ENCODE measurements at places on chromosomes 12 and 14.
A peak's percentile ranks its signal among the peaks of the same experiment; 100 is the strongest.

DNA sequence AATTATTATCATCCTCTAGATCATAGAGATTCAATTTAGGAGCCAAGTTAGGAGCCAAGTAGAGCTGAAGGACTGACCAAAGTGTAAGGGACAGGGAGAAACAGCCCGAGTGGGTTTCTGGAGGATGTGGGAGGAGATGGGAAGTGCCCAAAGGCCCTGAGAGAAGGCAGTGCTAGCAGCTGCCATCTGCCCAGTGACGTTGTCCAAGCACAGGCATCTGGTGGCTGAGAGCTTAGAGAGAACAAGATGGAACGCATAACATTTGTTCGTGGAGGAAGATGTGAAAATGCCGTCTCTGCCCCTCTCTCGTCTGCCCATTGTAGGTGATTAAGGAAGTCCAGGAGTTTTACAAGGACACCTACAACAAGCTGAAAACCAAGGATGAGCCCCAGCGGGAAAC, 34.7 kb downstream of the CD9 start:
- DNase-seq: no peak

DNA sequence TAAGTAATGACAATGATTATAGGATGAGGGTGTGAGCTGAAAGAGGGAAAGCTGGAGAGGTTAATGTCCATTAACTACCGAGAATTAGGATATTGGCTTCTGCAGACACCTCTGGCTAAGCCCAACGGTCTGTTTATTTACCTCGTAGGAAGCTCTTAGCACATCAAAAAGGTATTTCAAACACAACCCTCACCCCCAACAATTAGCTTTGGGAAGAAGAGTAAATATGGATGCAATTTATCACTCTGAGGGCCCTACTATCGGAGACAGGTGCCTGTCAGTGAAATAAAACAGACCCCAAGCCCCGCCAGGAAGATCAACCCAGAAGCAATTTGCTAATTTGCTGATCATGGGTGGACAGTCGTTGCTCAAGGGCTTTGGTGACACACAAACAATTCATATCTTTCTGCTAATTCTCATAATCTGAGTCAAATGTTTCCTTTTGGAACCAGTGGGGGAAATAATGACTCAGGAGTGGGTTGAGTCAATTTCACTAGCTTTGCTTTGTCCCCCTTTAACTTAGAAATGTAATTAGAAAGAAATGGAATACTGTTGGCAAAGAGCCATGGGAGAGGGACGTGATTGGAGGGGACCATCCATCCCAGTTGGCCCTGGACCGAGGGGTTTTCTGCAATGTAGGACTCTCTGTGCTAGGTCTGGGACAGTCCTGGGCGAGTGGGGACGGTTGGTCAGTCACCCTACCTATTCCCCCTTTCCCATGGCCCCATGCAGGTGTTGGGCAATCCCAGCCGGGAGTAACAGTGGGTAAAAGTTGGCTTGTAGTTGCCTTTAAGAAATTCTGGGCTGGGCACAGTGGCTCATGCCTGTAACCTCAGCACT, 99.1 kb upstream of the MED13L start:
- no peak for DNase-seq

- peak; percentile 48 for DNase-seq
These were observed 14.9 kb downstream of the C2CD5 start for GRCh38 chr12:22529281-22530060.

DNA sequence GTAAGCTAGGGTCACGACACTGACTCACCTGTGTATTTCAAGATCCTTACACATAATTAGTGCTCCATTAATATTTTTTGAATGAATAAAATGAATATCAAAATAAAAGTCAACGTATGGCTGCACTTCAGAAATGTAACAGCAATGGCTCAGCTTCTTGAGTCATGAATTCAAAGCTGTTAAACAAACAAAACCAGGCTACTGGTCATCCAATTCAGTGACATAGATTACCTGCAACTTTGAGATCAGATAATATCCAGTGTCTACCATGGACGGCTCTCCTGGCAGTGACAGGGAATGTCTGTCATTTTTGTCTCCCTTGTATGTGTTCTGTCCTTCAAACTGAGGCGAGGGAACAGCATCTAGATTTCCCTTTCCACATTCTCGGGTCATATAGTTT, 225.6 kb downstream of the EFCAB11 start:
- DNase-seq: no peak

DNA sequence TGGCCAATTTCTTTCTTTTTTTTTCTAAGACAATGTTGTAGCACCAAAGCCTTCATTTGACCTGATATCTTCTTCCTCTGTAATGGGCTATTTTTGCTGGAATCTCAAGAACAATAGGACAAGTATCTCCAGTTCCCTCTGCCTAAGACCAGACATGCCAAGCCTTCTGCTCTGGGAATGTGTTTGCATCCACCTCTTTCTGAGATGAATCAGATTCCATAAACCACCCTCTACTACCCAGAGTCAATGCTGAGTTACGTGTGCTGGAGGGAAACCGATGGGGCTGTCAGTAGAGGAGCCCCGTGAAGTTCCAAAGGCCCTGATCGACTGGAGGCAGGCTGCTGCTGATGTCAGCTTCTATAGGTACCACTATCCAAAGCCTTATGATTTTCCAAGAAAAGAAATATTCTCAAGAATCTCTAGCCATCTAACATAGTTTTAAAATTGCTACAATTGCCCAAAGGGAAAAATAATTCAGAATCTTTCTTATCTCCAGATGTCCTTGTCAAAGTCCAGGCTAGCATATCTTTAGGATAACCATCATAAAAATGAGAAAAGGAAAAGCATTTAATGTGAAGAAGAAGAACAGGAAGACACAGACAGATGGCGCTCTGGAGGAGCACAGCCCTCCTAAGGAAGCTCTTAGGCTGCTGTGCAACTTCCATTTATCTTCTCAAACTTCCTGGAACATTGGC, 101.9 kb downstream of the SLC8A3 start:
- peak; percentile 67 for DNase-seq

- DNase-seq: no peak
These were observed 400.2 kb downstream of the BCL11B start for GRCh38 chr14:98871796-98872195.

- DNase-seq: peak; percentile 85
These were observed 235.2 kb downstream of the BCL11B start for GRCh38 chr14:99036611-99037293.

DNA sequence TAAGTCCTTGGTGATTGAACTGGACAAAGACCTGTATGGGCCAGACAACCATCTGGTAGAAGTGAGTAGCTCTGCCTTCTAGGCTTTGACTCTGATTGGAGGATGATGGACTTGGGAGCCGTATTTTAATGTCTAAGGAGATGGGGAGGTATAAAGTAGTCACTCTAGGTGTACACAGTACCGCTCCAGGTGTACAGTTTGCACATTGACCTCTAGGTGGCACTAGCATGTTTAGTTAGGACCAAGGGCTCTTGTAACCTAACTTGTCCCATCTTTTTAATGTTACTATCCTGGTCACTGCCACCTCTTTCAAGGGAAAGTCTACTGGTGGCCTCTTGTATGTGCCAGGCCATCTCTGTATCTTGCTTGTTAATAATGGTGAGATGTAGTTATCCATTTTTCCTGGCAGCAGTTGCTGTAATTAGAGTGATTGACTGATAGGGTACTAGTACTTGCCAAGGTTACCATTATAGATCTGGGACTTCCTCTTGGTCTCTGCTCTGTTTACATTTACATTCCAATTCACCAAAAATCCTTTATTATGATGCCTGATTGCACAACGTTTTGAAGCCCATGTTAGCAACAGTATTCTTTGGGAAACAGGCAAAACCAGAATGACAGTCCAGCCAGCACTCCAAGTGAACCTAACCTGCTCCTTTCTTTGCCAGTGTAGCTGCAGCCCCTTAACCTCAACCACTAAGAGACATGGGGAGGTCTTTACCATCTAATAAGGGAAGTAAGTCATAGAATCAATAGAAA, 3.6 kb downstream of the SMARCD1 start:
- peak; percentile 35 for DNase-seq

- DNase-seq: no peak
These were observed 139.5 kb downstream of the ERC1 start for GRCh38 chr12:1130571-1130970.

DNA sequence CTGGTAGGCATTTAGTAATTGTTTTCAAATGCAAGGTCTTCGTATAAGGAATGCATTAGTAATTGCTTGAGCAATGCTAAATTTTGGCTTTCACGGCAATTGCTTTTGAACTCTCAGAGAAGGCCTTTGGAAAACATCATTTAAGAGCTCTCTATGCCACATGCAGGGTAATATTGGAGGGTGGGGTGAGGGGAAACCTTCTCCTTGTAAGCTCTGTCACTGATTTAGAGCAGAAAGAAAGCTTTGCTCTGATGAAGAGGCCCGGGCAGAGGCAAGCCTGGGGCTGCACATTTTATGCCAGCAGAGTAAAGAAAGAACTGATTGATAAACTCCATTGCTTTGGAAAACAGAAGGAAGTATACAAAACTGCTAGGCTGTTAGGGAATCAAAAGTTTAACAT, 70.9 kb downstream of the TRIM9 start:
- DNase-seq: no peak

DNA sequence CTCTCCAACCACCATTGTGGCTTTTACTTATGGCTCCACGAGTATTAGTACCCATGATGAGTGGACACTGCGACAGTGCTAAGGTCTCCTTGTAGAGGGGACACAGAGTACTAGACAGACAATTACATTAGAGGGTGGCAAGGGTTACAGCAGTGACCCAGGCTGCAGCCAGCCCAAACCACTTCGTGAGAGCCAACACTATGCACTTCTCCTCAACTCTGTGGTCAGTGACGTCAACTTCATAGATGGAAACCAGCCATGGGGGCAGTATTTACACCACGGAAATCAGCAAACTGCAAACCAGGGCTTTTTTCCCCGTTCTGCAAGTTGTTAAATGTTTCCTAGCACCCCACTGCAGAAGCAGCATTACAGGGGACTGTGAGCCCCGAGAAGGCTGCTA, 61.6 kb upstream of the ZFP36L1 start:
- DNase-seq: no peak

GRCh38 chr12:58584880-58585279, 335.4 kb downstream of the LRIG3 start:
- DNase-seq: no peak

DNA sequence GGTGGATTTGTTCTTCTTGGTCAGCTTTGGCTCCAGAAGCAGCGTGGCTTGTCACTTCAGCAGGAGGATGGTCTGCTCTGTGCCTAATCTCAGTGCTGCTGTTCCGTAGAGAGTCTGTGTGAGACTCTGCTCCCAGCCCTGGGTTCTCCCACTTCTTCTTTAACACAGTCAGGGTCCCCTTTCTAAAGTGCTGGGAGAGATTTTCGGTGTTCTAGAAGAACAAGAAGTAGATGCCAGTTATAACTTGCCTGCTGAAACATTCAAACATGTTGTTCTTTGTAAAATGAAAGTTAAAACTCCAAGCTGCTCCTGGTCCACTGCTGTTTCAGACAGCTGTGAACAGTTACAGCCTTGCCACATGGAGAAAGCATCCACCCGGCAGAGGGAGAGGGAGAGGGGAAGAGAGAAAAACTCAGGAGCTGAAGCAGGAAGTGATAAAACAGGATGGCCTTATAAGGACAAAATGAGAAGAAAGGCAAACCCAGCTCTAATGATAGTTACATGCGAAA, 55.2 kb upstream of the CERS5 start:
- DNase-seq: peak; percentile 72

DNA sequence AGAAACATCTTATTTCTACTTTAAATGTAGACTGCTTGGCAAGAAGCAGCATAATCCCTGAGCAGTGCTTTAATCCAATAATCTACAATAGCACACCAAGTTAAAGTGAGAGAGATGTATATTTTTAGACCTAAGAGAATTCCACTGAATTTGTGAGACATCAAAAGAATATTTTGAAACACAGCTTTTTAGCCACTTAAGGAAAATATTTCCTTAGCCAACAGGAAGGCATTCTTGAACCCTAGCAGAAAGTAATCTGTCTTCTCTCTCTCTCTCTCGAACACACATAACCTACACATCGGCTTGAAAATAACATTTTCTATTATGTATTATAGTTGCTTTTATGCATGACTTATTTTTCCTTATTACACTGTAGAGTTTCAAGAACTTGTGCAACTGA, 34.0 kb downstream of the KITLG start:
- no peak for DNase-seq

GRCh38 chr14:58833634-58834378, 196.0 kb downstream of the DACT1 start:
- no peak for DNase-seq

DNA sequence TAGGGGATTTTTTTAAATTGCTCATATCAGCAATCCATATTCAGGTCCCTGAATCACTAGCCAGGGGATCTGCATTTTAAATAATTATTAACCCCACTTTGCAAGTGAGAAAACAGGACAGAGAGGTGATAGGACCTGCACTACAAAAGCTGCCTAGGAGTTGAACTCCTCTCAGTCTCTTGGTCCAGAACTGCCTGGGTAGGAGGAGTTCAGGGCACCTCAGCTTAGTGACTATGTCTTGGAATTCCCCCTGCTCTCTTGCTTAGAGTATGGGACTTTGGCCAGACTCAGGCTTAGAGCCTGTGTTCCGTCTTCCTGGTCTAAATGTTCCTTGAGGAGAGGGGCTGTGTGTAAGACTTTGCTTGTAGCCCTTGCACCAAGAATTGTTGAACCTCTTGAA, 68.2 kb upstream of the WSCD2 start:
- no peak for DNase-seq

- DNase-seq: no peak
These were observed 20.1 kb upstream of the RIN3 start for GRCh38 chr14:92493492-92493891.

- no peak for DNase-seq
These were observed 395.0 kb downstream of the ZFP36L1 start for GRCh38 chr14:68397822-68398221.

DNA sequence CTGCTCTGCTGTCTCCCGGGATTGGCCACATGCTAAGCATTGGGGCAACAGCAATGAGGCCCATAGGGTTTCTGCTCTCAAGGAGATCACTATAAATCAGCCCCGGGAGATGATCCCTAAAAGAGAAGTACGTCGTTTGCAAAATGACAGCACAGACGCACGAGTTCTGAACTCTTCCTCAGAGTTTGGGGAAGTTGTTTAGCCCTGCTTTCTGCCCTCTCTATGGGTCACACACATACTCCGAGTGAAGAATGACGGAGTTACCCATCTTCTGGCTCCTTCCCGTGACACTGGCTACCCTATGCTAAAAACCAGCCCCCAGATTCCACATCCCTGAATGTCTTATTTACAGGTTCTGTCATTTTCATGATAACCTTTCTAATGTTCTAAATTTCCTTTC, 258.0 kb upstream of the PLEKHG7 start:
- peak; percentile 81 for DNase-seq

DNA sequence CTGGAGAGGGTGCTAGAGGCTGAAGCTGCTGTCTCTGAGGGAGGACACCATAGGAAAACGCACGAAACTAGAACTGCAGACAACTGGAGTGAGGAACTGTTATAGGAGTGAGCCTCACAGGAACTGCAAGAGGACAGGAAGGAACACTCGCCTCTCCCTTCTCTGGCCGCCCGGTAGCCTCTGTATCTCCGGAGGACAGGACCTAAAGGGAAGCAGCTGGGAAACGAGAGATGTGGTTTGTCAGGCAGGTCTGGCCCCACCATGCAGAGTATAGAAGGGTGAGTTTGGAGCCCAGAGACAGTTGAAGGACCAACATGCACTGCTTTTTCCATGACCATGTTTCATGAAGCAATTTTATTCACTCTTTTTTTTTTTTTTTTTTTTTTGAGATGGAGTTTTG, 127.3 kb downstream of the EFCAB11 start:
- DNase-seq: peak; percentile 33
